ENCODE measurements at places on chromosomes 4 and X.

DNA sequence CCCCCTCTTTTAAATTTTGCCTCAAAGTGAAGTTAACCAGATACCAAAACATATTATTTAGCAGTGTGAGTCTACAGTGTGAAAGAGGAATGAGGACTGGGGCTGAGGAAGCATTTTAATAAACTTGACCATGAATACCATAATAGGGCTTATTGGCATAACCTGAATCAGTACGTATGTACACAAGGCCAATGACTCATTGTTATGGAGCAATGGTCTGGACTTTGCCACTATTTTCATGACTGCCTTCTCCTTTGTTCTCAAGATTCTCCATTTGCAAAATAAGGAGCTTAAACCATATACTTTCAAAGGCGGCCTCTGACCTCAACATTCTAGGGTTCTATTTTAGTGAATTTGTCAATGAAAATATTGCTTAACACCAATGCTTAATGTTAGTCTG, 102.8 kb upstream of the OR13H1 start:
- no peak for DNase-seq

GRCh38 chr4:83947830-83948193, 411.9 kb downstream of the GPAT3 start:
- no peak for DNase-seq

DNA sequence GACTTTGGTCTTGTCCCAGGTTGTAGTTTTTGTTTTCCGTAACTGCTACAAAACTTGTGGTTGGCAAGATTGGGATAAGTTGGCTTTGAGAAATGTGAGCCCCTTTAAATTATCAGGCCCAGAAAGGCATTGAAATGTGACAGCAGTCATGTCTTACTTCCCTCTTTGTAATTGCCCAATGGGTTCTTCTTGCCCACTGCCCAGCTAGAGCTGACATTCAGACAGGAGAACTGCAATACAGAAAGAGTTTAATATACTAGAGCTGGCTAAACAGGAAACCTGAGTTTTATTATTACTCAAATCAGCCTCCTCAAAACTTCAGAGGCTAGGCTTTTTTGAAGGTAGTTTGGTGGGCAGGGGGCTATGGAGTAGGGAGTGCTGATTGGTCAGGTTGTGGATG, 288.3 kb downstream of the ZNF674 start:
- DNase-seq: no peak

GRCh38 chr4:176044589-176044951, 21.1 kb upstream of the WDR17 start:
- DNase-seq: no peak

GRCh38 chr4:20137176-20137575, 114.5 kb upstream of the SLIT2 start:
- no peak for DNase-seq

- DNase-seq: no peak
Measured at GRCh38 chrX:2521092-2521926, 20.5 kb upstream of the DHRSX start.

- no peak for DNase-seq
Measured at GRCh38 chr4:38323141-38323641, 340.8 kb upstream of the KLF3 start.

GRCh38 chrX:122788216-122788615, 395.9 kb upstream of the GRIA3 start:
- no peak for DNase-seq

GRCh38 chrX:49725923-49726904, 30.4 kb upstream of the PAGE1 start:
- DNase-seq: no peak

All from T-cell (primary cell).